Activated CD4-positive, CD25-positive, alpha-beta regulatory T cell treated with anti-CD3 and anti-CD28 coated beads, Interleukin-2, amount 50 U/mL, for 72 hours (primary cell): ENCODE measurements at places on chromosomes 12 and 14.

- peak; percentile 4 for DNase-seq
These were observed 603 bp upstream of the ENDOU start for GRCh38 chr12:47725893-47726292.

- DNase-seq, result no peak
These were observed 157.4 kb downstream of the DACT1 start for GRCh38 chr14:58794993-58795762.

DNA sequence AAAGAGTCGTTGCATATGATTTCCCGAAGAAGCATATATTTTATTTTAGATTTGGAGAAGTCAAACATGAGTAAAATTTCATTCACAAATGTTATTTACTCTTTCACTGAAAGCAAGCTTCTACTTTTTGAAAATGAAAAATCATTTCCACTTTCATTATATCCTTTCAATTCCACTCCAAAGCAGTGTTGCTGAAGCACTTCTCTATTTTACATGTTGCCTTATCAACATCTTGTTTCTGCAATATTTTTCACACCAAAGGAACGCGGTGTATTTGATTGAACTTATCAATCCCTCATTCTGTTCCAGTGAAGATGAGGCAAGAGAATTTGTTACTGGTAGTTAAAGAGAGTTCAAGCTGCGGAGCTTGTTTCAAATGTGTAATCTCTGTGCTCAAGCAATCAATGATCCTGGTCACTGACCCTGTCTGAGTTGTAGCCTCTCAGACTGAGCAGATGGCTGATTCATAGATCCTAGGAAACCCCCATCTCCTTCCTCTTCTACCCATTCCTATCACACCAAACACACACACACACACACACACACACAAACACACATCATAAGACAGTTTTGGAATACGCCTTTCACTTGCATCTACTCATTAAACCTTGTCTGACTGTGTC is 236.2 kb upstream of the FLRT2 start:
- DNase-seq, result no peak

DNA sequence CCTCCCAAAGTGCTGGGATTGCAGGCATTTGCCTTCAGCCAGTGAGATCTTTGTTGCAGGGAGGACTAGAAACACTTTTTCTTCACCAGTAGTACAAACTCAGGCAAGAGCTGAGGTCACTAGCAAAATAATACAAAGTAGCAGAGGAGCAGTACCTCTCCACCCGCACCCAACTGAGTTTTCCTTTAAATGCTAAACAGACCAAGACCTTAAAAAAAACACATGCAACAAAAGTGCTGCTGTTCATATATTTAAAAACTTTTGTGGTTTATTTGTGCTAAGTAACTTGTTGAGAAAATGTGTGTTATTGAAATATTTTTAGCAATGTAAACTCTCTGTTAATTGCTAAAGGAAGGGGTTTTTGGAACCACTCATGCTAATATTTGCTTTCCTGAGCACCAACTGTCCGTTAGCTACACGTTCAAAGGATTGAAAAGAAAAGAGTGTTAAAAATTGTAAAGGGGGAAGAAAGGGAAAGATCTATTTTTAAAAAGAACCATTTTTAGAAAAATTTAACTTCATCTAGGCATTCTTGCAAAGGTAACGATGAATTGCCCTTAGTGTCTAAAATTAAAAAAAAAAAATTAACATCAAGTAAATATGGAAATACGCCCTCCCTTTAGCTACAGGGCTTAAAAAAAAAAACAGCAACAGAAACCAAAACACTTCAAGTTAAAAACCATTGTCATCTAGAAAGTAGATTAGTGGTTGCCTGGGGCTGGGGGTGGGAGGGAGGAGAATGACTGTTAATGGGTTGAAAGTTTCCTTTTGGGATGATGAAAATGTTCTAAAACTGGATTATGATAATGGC is 114.0 kb upstream of the KRAS start:
- no peak for DNase-seq

DNA sequence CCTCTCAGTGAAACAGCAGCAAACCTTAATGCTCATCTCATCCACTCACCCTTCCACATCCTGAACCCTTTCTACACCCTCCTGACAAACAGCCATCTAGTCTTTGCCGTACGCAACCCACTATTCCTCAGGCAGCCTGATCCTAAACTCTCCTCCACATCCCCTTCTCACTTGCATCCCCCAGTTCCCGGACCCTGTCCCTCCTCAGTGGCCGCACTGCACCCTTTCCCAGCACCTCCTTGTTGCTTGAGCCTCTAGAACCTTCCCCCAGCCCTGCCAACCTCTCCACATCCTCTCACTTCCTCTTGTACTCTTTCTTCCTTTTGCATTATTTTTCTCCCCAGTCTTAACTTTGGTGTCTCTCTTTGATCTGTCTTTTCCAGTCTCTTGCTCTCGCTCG is 42.9 kb downstream of the IQSEC3 start:
- no peak for DNase-seq

GRCh38 chr12:49707128-49707811 is at the start of gene FMNL3:
Gene FMNL3 (minus strand): TSS chr12:49707405. CDS start chr12:49707180, 225 bp downstream.
- peak; percentile 100 for DNase-seq

- no peak for DNase-seq
These were observed 173.0 kb upstream of the WSCD2 start for GRCh38 chr12:107955966-107956643.

DNA sequence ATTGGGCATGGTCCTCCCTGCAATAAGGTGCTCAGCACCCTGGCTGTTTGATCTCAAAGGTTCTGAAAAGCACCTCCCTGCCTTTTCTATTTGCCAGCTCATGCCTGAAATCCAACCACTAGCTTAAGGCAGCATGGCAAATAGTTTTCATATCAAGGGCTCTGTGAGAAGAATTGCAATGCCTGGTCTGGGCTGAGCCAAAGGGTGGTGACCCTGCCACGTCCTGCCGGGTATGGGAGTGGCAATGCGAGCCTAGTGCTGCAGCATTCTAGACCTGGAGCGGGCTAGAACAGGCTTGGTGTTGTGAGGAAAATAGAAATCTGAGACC is 2.3 kb upstream of the SCNN1A start:
- no peak for DNase-seq

- no peak for DNase-seq
These were observed 7.5 kb downstream of the CAMKK2 start for GRCh38 chr12:121288986-121289385.

GRCh38 chr12:132161796-132162507 is 17.7 kb downstream of the NOC4L start:
- no peak for DNase-seq

GRCh38 chr14:60323199-60323896 is 74.3 kb downstream of the PPM1A start:
- no peak for DNase-seq

GRCh38 chr12:40197590-40197989 is 27.2 kb upstream of the LRRK2 start:
- DNase-seq, result no peak

- DNase-seq, result no peak
These were observed 48.2 kb downstream of the SERPINA3 start for GRCh38 chr14:94660306-94660946.

GRCh38 chr14:72879431-72879830 is 14.5 kb downstream of the DPF3 start:
- no peak for DNase-seq

GRCh38 chr14:90839024-90839888 is 23.0 kb upstream of the TTC7B start:
- no peak for DNase-seq

DNA sequence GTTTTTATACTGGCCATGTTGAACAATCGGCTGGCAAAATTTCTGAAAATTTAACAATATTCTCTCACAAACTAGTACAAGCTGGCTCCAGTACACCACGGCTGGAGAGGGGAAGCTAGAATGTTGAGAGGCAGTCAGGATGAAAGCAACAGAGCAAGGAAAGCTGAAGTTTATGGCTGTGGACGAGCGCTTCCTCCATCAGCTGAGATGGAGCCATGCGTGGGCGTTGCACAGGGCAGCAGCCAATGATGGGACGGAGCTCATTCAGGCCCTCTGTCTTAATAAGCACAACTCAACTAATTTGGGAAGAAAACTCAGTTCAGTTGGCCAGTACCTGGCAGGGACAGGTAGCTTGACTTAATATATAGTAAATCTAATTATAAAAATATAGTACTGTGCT is 14.1 kb upstream of the DCP1B start:
- DNase-seq, result no peak

DNA sequence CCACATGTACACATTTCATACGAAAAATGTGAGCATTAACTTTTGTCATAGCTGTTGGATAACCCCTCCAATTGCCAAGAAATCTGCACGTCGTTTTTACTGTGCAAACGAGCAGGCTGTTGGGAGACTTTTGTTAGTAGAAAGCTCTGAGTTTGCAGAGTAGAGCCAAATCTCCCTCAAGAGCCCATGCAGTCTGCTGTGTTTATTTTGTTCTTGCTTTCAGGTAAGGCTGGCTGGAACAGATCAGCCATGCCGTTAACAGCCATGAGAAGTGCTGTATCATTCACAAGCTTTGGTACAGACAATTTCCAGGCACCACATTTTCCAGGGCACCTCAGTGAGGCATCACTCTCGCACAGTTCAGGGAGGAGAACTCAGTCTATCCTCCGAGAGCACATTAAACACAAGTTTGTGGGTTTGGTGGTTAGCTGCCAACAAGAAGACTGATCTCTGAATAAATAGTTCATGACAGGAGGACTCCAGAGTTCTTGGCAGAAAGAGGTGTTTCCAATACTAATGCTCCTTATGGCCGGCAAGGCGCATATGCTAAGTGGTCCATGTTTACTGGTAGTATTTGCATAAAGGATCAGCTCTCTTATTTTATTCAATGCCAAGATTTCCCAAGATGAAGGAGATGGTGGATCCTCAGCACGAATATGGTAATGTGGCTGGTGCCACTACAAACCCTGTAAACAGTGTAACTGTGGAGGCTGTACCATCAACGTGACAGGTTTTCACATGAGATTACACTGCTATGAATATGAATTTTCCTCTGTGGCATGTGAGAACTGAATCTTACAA is 30.3 kb upstream of the PELI2 start:
- no peak for DNase-seq

- no peak for DNase-seq
These were observed 59.4 kb downstream of the TTC7B start for GRCh38 chr14:90756755-90757345.
